ENCODE measurements at places on chromosomes 11 and 22. TPM values are rescaled to one million over a fixed set of nuclear protein-coding genes. Genes with fewer than 3 reads are reported as not detected.

The KRTAP5-11 gene
- not detected for total RNA-seq

The OR2AG2 gene
- total RNA-seq: 0.29 TPM

The FGF4 gene
- not detected for total RNA-seq

The MYO7A gene
- total RNA-seq: 0.86 TPM

The SAMM50 gene
- 59.5 TPM for total RNA-seq

The TRIM22 gene
- total RNA-seq: 131 TPM

The CATSPERZ gene
- 0.38 TPM for total RNA-seq

The ZNRF3 gene
- 7.2 TPM for total RNA-seq

The MMP27 gene
- not detected for total RNA-seq

The CASP5 gene
- not detected for total RNA-seq

The PRR5 gene
- 8.8 TPM for total RNA-seq

The RAB3IL1 gene
- total RNA-seq: 2.0 TPM

The ACR gene
- 0.38 TPM for total RNA-seq

The NPAS4 gene
- total RNA-seq: not detected

The SIAE gene
- 14.7 TPM for total RNA-seq

The C1QTNF5 gene
- total RNA-seq: 111 TPM

The GLYAT gene
- total RNA-seq: not detected

The NDUFA6 gene
- total RNA-seq: 26.5 TPM

The OR5M8 gene
- total RNA-seq: not detected

The MYO18B gene
- total RNA-seq: not detected

The CSF2RB gene
- total RNA-seq: 15.6 TPM

The BCO2 gene
- total RNA-seq: 1.1 TPM

The OR2AG1 gene
- not detected for total RNA-seq

The THRSP gene
- not detected for total RNA-seq

The RIMBP3C gene
- total RNA-seq: 0.19 TPM

All from vein endothelial cell (primary cell).